SK-N-SH treated with all-trans-retinoic acid at 6 μM for 48 hours (cell line): ENCODE measurements at places on chromosomes 5 and 9.

- ATAC-seq, result no peak
Observed at GRCh38 chr5:178176791-178177190, 10.4 kb downstream of the GMCL2 start.

- ATAC-seq, result peak; percentile 92
Observed at GRCh38 chr9:33044162-33044673, 19.1 kb downstream of the DNAJA1 start.

- ATAC-seq, result no peak
Observed at GRCh38 chr9:100084734-100085133, 14.1 kb downstream of the ERP44 start.

GRCh38 chr5:958701-959571 is 49.7 kb upstream of the NKD2 start:
- ATAC-seq, result no peak
